ENCODE measurements at places on chromosomes 2 and 18.

DNA sequence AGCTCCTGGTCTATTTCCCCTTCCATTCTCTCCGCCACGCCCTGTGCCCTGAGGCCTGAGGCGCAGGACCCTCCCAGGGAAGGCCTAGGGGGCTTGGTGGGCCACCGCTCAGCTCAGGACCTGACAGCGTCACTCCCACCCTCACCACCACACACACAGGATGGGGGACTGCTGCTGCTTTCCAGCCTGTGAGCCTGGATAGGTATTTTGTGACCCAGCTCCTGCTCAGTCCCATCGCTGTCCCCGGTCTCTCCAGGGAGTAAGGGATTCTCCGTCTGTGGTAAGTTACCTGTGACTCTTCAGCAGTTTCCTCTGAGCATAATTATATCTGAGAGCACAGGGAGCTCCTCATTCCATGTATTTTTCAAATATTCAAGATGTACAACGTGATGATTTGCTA is 16.3 kb downstream of the FAM228A start:
- DNase-seq = no peak

- DNase-seq = no peak
Observed at GRCh38 chr2:19569300-19569791, 210.9 kb upstream of the OSR1 start.

- no peak for DNase-seq
Observed at GRCh38 chr2:95274291-95275150, at the start of gene PROM2. Gene PROM2, plus strand, starts transcription at chr2:95274449. Its CDS starts 137 bp downstream, at chr2:95274586.

DNA sequence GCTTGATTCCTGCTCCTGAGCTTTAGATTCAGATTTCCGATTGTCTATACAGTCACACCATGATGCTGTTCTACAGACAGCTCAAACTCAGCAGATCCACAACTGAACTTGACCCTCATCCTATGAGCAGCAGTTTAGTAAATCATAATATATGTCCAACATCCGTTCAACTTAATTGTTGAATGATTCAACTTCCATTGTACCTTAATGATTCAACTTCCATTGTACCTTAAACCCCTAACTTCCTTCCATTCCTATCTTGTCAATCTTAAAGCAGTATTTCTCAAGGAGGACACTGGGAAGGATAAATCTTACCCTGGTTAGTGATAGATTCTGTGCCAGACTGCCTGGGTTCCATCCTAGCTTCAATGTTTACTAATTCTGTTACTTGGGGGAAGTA is 60.1 kb downstream of the PIGN start:
- no peak for DNase-seq

DNA sequence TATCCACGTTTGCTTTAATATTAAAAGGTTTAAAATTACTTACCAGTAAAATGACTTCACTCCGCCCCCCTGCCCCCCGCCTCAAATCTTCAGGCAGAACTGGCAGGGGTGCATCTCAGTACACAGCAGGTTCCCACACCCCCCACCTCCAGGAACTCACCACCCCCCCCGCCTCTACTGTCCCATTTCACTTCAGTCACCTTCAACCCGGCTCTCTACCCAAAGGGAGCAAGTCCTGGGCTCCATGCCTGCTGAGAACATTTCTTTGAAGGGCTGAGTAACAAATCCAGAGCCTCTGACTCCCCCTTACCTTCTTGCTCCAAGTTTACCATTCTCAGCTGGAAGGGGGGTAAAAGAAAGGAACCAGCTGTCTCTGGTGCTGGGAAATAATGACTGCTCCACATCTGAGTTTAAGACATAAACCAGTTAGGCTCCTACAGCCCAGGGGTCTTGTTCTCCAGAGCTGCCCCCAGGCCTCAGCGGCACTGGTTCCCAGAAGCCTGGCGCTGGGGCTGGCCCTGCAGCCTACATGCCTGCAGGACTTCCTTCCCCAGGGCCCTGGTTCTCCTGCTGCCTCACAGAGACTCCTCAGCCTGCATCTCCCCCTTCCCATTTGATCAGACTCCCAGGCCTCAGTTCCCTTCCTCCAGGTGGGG is 42.8 kb downstream of the DNMT3A start:
- no peak for DNase-seq

DNA sequence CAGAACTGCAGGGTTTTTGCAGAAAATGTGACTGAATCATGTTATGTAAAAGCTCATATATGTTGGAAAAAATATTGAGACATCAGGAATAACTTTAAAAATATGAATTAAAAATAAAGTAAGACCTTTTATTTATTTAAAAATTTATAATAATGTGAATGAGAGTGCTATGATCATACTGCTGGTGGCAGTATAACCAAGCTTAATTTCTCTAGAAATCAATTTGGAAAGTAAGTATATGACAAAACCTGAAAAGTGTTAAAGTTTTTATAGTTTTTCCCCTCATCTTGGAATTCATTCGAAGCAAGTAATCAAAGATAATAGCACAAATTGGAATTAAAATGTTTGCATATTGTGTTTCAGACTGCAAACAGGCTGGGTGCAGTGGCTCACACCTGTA is 7.5 kb downstream of the SLC39A10 start:
- no peak for DNase-seq

DNA sequence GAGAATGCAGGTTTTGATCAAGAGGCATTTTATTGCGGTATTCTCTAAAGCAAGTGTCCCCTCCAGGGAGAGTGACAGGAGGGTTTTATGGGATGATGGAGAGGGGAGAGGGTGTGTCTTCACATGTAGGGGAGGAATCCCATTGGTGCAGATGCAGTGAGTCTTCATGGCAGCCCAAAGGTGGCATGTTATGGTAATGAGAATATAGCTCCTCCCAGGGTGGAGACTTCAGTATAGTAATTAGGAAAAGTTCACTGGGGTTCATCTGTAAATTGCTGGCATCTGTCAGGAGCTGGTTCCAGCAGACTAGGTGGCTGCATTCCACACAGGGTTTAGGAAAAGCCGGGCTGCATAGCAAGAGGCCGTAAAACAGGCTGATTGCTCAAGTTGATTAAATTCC is 230.7 kb upstream of the CCDC68 start:
- DNase-seq = no peak

GRCh38 chr2:190792956-190793888 is 87.4 kb upstream of the GLS start:
- DNase-seq = no peak

- DNase-seq = peak; percentile 23
Observed at GRCh38 chr2:72605836-72606442, 219.9 kb downstream of the EXOC6B start.

GRCh38 chr2:42214669-42215068 is 45.5 kb downstream of the EML4 start:
- no peak for DNase-seq

DNA sequence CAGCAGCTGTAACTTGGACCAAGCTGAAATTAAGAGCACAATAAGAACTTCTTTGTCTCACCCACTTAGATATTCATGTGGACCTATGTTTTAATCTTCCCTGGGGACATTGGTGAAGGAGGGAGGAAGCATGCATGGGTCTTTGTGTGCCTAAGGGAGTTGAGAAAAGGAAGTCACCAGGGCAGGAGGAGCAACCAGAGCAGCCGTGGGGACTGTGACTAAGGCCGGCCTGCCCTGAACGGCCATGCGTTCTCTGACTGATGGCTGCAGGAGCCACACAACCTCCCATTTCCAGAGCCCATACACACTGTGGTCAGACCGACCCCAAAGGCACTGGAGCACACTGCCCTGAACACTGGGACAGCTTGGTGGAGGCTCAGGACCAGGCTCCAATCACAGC is 43.7 kb upstream of the SLC35G4 start:
- no peak for DNase-seq

DNA sequence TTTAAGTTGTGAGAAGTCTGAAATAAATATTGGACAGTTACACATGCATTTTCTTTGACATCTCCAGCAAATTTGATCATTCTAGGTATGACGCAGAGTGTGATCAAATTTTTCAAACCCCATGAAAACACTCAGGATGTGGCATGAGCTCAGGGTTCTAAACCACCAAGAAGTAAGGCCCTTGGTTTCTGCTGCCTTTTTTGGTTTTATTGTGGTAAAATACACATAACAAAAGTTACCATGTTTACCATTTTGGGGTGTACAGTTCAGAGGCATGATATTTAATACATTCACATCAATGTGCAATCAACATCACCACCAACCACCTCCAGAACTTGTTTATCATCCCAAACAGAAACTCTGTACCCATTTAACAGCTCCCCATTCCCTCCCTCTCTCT is 64.3 kb upstream of the TTN start:
- DNase-seq = no peak

GRCh38 chr2:20365249-20365817 is 14.7 kb upstream of the PUM2 start:
- peak; percentile 53 for DNase-seq

GRCh38 chr18:40980171-40980570 is 974.9 kb upstream of the PIK3C3 start:
- DNase-seq = no peak

- no peak for DNase-seq
Observed at GRCh38 chr2:25063876-25064660, 22.2 kb downstream of the EFR3B start.

- DNase-seq = peak; percentile 3
Observed at GRCh38 chr2:13230221-13230620, 513.5 kb downstream of the TRIB2 start.

GRCh38 chr2:98009887-98010760 is 14.4 kb upstream of the TMEM131 start:
- no peak for DNase-seq

DNA sequence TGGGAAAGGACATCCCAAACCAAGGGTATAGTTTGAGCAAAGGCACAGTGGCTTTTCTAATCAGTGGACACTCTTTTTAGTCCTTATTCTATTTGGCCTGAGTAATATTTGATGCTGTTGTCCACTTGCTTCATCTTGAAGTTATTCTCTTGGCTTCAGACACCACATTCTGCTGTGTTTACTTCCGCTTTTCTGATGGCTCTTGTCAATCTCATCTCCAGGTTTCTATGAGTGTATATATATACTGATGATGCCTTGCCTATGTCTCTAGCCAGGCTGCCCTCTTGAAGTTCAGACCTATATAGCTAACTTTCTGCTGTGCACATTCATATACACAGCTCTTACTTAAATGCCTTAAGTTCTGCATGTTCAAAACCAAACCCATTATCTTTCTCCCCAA is 83.1 kb downstream of the EFEMP1 start:
- DNase-seq = no peak

- no peak for DNase-seq
Observed at GRCh38 chr2:19359456-19359855, 1.0 kb upstream of the OSR1 start.

DNA sequence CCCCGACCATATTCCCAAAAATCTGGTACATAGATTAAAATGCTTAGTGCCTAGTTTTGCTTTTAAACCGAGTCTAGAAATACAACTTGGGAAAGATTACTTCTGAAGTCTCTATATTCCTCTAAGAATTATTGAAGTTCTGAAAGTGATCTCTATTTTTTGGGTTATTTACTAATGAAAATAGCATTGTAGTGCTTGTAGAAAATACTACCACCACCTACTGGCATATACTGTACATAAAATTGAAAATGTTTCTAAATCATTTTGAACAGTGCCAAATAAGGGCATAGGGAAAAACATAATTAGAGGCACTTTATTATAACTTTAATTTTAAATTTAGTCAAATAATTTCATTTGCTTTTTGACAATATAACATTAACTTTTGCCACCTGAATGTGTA is 1399.6 kb upstream of the ZEB2 start:
- DNase-seq = no peak

DNA sequence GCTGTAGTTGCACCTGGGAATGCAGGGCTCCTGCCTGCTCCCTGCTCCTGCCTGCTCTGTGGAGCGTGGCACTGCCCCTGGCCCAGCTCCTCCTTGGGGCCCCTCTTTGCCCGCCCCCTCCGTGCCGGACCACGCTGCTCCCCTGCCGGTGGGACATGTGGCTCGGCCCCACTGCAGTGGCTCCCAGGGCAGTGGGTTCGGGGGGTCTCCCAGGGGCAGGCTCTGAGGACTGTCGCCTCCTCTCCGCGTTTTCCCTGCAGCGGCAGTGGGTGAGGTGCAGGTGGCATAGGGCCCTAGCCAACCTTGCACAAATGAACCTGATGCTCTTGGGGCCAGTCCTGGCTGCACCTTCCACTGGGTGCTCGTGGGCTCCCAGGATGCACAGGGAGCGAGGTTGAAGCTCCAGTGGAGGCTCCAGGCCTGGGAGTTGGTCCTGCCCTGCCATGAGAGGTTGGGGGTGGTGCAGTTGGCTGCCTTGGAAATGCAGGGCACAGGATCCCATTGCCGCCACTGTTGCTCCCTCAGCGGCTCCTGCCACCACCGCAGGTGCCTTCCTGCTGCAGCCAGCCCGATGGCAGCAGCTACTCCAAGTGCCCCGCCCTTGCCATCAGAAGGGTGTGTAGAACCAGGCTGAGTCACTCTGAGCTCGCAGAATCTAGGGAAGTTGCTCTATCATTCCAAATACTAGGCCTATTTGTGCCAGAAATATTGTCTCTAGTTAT is 313.1 kb upstream of the SYT4 start:
- no peak for DNase-seq

- DNase-seq = no peak
Observed at GRCh38 chr2:145166731-145167302, 646.9 kb upstream of the ZEB2 start.

- peak; percentile 22 for DNase-seq
Observed at GRCh38 chr2:120538691-120539423, 192.9 kb downstream of the INHBB start.

- DNase-seq = no peak
Observed at GRCh38 chr2:190695739-190696138, 46.9 kb downstream of the NAB1 start.
